ENCODE measurements at places on chromosomes 12 and 14.

DNA sequence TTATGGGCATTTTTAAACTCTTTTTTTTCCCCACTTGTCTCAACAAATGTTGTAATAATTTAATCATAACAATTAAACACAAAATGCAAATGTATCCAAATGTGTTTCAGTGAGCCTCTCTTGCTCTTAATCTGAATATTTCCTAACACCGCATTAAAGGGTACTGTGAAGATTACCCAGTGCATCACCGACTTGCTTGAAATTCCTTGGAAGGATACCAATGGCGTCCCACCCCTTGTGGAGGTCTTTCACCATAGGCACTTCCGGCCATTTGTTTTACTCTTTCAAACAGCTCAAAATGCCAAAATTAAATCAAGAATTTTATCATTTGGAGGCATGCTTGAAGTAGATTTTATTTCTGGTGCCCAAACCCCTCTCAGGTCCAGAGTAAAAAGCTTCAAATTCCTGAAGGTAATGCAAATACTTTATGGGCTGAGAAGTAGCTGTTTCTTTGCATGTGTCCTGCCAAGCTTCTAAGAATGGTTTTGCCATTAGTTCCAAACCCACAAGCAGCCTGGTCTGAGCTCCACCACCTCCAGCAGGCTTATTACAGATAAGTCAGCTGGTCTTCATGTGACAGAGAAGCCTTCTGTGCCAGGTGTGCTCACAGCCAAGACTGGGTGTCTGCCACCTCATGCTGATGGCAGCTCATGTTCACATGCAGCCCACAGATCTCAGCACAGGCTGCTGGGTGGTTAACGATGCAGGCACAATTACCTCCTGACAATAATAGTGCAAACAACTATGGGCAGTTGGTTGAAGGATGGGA is 16.4 kb upstream of the NUDT4 start:
- DNase-seq: peak; percentile 43

DNA sequence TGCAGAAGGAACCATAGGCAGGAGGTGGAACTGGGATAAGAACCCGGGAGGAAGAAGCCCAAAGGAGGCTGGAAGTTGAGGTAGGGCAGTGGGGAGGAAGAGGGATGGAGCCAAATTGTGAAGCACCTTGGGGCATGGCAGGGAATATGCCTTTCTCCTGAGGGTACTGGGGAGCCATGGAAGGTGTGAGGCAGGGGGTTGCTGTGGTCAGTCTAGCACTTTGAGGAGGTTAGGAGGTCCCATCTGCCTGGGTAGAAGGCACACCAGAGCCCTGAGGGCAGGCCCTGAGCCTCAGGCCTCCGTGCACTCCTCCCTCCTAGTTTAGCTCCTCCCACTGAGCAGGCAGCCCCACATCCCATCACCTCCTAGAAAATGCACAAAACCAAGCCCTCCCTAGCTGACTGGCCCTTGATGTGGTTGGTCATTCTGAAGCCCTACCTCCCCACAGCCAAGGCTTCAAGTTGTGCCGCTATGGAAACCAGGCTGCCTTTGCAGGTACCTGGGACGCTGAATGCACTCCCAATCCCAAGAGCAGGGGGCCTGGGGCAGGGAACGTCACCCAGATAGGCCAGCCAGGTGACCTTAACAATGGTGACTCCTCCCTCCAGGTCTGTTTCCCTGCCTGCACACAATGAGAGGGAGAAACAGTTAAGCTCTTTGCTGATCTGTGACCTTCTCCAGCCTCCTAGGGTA is 15.1 kb downstream of the PHETA1 start:
- no peak for DNase-seq

GRCh38 chr12:97714107-97714563 is 251.5 kb downstream of the RMST start:
- no peak for DNase-seq

DNA sequence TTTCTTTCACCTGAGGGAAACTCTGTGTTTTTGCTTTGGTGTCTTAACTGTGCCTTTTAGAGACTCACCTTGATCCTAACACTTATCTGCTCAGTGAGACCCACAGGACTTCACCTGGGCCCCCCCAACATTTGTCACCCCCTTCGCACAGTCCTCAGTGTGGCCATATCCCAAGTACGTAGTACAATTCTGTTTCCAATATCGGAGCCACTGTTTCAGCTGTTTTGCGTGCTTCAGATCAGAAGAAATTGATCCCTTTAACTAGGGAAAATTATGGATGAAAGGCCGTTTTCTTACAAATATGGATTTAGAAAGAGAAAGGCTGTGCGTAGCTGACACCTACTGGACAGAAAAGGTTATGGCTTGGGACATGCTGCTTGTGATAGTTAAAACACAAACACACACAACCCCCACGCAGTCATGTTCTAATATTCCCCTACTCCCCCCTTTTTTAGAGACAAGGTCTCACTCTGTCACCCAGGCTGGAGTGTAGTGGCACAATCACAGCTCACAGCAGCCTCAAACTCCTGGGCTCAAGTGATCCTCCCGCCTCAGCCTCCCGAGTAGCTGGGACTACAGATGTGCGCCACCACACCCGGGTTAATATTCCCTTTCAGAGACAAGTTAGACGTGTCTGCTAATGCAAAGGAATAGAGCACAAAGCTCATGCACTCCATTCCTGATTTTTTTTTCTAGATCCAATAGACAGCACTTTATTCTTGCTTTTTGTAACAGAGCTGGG is 3.6 kb upstream of the SLC7A8 start:
- no peak for DNase-seq

- DNase-seq: no peak
Observed at GRCh38 chr14:22888662-22889061, 5.6 kb downstream of the REM2 start.

GRCh38 chr12:47244835-47245234 is 165.1 kb upstream of the AMIGO2 start:
- DNase-seq: no peak

DNA sequence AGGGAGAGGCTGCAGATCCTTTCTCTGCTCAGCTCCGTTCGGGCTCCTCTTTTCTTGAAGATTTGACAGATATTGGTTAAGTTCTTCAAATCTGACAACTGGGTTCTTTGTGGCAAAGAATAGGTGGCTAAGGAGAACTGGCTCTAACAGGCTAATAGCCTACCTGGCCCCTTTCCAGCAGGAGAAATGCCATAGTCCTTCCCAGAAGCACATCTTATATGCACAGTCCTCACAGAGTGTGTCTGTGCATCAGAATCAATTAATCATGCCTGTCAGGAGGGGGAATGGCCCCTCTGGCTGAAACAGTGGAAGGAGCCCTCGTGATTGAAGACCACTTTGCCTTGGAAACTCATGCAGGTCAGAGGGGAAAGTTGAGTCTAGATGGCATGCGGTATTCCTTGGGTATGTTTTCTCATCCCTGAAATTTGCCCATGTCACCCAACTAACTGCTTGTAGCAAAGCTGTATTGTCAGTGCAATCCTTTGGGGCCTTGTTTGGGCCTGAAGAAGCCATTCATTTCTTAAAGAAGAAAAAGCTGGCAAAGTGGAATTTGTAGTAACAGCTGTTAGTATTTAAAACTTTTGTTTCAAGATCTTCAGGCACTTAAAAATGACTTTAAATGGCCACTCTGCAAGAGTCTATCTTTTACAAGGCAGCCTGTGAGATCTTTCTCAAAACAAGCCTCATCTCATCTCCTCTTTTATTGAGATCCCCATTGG is 251.5 kb downstream of the ZFP36L1 start:
- no peak for DNase-seq

DNA sequence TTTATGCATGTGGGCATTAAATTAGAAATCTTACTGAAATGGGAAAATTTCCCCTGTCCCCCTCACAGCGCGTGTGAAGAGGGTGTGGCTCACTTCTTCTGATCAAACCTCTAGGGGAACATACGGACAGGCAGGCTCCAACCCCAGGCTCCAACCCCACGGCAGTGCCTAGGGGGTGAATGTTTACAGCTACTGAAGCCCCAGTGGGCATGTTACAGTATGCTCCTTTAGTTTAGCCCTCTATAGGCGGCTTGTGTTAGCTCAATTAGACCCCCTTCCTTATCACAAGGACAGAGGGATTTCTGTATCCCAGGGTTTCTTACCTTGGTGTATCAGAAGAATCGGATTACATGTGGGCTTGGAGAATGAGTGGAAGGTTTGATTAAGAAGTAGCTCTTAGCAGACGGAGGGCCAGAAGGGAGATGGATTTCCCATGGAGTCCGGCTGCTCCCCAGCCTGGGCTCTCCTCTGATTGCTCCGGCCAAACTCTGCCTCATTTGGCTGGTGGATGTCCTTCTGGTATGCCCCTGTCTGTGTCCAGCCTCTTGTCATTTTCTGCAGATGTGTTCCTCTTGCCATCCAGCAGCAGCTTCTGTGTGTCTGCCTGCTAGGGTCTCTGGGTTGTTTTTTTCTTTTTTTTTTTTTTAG is 223.7 kb downstream of the TMTC2 start:
- DNase-seq: no peak

- no peak for DNase-seq
Observed at GRCh38 chr14:75341620-75342019, 63.0 kb downstream of the FOS start.
